Activated T-helper 1 cell treated with anti-CD3 and anti-CD28 coated beads, Interleukin-12 subunit alpha, Interleukin-12 subunit beta, Interleukin-2, Interleukin-4 antibody, amounts not matched to agents 30 ng/mL and 10 ng/mL and 1 ng/mL, durations not matched to agents 14 hours and 24 hours and 36 hours (primary cell): ENCODE measurements at places on chromosomes 11 and 22.

DNA sequence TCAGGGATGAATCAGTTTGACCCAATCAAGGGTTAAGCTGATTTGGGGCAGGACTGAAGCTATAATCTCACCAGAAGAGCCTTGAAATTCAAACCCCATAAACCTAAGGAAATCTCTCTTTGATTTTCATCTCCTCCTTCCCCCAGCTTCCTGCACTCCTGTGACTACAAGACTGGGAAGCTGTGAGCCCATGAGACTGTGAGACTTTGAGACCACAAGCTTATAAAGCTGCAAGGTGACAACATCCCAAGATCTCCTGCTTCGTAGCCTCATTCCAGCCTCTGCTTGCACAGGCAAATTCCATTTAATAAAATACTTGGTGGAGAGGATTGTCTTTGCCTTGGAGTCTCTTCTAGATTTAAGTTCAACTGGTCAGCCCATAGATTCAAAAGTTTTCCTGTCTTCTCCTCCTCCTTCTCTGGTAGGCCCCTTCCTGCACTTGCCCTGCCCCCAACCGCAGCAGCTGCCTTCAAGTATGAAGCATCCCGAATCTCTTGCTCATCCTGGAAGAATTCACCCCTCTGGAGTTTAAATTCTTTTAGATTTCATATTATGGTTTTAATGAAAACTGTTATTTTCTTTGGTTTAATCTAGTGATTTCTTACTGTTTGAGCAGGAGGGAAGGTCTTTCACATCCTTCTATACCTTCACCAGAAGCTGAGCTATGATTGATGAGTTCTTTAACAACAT lies 42.1 kb downstream of the PAMR1 start:
- H3K27ac ChIP-seq = no peak overlapping the region
- H3K36me3 ChIP-seq = no peaks in the 10 kb centered on the region
- H3K27me3 ChIP-seq = peaks cover 23% of the 10 kb centered on the region
- no peak for DNase-seq

GRCh38 chr11:820655-821511 lies 2.2 kb downstream of the PNPLA2 start:
- peaks cover 2% of the 10 kb centered on the region for H3K36me3 ChIP-seq
- H3K4me3 ChIP-seq = peak overlapping the region; percentile 87
- H3K27me3 ChIP-seq = no peaks in the 10 kb centered on the region
- no peaks in the 10 kb centered on the region for H3K4me1 ChIP-seq
- no peak for DNase-seq

DNA sequence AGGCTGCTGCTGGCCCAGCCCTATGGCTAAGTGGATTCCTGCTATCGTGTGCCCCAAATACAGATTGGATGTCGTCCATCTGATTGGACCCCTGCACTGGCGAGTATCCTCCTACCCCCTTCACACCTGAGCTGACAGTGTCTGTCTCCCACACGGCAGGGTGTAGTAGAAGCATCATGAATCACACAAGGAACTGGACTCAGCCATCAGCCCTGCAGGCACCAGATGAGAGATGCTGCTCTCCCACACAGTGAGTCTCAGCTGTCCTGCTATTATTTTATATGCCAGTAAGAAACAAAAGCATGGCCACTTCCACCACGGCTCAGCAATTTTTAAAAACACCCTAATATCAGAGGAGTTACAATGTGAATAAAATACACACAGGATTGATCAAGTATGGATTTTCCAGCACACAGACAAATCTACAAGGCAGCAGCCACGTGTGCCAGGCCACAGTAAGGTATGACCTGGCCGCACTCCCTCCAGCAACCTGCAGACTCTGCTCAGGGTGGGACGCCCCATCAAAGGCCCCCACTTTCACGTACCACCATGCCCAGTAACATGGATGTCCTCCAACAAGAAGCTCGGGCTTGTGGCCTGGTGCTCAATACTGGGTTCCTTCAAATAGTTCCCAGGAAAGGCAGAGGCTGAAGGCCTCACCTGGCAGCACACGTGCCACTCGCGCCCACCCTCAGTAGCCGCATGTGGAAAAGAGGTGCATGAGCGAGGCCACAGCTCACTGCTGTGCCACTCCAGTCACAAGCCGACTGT lies 16.4 kb upstream of the SLC25A1 start:
- DNase-seq = no peak
- H3K4me3 ChIP-seq = no peak overlapping the region
- H3K27ac ChIP-seq = no peak overlapping the region
- H3K36me3 ChIP-seq = no peaks in the 10 kb centered on the region
- H3K27me3 ChIP-seq = peaks cover 9% of the 10 kb centered on the region

DNA sequence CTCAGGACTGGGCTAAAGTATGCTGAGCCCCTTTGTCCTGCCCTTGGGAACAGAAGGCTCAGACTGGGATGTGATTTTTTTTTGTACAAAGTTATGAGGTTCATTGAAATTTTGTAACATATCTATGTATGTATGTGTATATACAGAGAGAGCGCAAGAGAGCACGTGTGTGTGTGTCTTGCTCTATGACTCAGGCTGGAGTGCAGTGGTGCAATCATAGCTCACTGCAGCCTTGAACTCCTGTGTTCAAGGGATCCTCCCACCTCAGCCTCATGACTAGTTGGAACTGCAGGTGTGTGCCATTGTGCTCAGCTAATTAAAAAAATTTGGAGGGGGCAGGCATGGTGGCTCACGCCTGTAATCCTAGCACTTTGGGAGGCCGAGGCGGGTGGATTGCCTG lies 5.7 kb downstream of the TMEM25 start:
- no peak for DNase-seq
- H3K36me3 ChIP-seq = peaks cover 6% of the 10 kb centered on the region
- H3K4me1 ChIP-seq = peaks cover under 1% of the 10 kb centered on the region

- H3K27ac ChIP-seq = no peak overlapping the region
- no peaks in the 10 kb centered on the region for H3K36me3 ChIP-seq
- peaks cover 1% of the 10 kb centered on the region for H3K27me3 ChIP-seq
- H3K4me1 ChIP-seq = no peaks in the 10 kb centered on the region
These were observed 80.6 kb upstream of the CARD18 start for GRCh38 chr11:105220121-105220520.

DNA sequence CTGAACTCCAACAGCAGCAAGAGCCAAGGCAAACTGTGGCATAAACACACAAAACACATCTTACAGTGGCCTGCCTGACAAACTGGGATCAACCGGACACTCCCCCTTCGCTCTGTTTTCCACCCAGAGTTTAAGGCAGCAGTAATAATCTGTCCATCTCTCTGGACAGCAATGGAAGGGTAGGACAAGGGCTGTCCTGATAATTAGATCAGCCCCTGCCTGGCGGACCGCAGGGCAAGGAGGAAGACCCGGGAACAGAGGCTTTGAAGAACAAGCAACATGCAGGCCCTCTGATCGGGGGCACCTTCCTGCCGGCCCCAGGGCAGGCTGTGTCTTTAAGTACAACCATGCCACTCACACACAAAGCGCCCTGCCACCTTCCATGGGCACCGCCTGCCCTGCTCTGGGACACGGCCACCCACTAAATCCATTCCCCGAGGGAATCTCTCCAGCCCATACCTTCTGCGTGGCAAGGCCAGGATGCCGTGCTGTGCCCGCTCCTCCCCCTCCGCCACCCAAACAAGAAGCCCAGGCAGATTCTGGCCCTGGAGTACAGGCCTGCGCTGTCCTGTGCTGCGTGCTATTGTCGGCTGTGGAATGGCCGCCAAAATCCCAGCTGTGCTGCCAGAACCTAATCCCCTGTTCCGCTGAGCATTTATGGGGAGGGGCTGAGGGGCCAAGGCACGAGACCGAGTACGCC lies 38.8 kb downstream of the NUMA1 start:
- peaks cover 14% of the 10 kb centered on the region for H3K36me3 ChIP-seq
- no peak overlapping the region for H3K27ac ChIP-seq
- peak; percentile 10 for DNase-seq
- H3K27me3 ChIP-seq = no peaks in the 10 kb centered on the region
- H3K4me1 ChIP-seq = peaks cover 18% of the 10 kb centered on the region
- no peak overlapping the region for H3K4me3 ChIP-seq

GRCh38 chr11:110525883-110526282 lies 96.1 kb downstream of the FDX1 start:
- H3K27ac ChIP-seq = no peak overlapping the region
- H3K4me1 ChIP-seq = peaks cover 15% of the 10 kb centered on the region
- no peak overlapping the region for H3K4me3 ChIP-seq
- DNase-seq = no peak

GRCh38 chr11:117749541-117749910 lies 47.5 kb downstream of the DSCAML1 start:
- DNase-seq = no peak
- H3K4me3 ChIP-seq = no peak overlapping the region
- H3K4me1 ChIP-seq = no peaks in the 10 kb centered on the region

DNA sequence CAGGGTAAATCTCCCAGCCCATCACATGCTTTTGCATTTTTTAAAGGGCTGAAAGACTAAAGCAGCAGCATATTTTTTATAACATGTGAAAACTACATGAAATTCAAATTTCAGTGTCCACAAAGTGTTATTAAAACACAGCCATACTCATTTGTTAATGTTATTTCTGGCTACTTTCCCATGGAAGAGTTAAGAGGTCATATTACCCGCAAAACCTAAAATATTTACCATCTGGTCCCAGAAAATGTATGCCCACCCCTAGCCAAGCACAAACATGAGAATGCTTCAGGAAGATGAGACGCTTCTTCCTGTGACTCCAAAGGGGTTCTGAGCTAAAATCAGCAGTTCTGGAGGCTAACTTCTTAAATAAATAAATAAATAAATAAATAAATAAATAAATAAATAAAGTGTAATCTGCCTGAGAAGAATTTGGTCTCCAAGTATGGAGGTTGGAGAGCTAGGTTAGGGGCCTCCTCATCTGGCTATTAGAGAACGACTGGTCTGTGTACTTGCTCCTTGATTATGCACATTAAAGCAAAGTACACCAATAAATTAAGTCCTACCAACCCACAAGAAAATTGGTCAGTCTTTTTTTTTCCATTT lies 9.7 kb downstream of the IMMP1L start:
- no peak overlapping the region for H3K27ac ChIP-seq
- peaks cover 27% of the 10 kb centered on the region for H3K36me3 ChIP-seq
- peaks cover 5% of the 10 kb centered on the region for H3K4me1 ChIP-seq
- H3K4me3 ChIP-seq = no peak overlapping the region
- H3K27me3 ChIP-seq = no peaks in the 10 kb centered on the region

- no peaks in the 10 kb centered on the region for H3K36me3 ChIP-seq
- H3K4me3 ChIP-seq = no peak overlapping the region
- H3K4me1 ChIP-seq = no peaks in the 10 kb centered on the region
- DNase-seq = no peak
These were observed 15.4 kb downstream of the CELSR1 start for GRCh38 chr22:46521994-46522393.

DNA sequence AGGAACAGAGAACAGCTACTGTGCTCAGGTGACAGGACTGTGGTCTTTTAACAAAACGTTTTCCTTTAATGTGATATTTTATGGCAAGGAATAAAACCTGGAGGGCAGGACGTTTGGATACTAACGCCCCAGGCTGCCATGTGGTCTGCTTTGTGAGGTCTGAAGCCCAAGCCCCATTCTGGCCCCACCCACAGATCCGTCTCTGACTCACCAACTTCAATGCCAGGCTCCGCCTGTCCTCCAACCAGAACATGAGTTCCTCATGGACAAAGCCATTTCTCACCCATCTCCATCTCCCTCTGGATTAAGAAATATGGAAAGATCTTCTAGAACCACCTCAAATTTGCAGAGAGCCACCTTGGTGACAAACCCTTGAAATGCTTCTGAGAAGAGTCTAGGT lies 148.8 kb downstream of the CRYBB2 start:
- no peak for DNase-seq
- H3K4me3 ChIP-seq = no peak overlapping the region
- H3K27me3 ChIP-seq = no peaks in the 10 kb centered on the region

GRCh38 chr11:119975561-119976152 lies 162.3 kb downstream of the TRIM29 start:
- no peak overlapping the region for H3K4me3 ChIP-seq
- H3K27me3 ChIP-seq = peaks cover 4% of the 10 kb centered on the region
- DNase-seq = no peak
- H3K4me1 ChIP-seq = no peaks in the 10 kb centered on the region
- no peaks in the 10 kb centered on the region for H3K36me3 ChIP-seq
- no peak overlapping the region for H3K27ac ChIP-seq

DNA sequence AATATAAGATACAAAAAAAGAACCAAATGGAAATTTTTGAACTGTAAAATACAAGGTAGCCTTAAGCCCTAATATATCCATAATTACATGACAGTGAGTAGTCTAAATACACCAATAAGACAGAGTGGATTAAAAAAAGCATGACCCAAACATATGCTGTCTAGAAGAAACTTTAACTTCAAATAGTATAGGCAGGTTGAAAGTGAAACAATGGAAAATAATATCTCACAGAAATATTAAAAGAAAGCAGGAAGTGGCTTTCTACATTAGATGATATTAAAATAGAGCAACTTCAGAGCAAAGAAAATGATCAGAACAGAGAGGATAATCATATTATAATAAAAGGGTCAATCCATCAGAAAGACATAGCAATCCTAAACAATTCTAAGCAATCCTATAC lies 21.8 kb downstream of the DCUN1D5 start:
- DNase-seq = no peak
- no peak overlapping the region for H3K4me3 ChIP-seq
- H3K27ac ChIP-seq = peak overlapping the region; percentile 20
- no peaks in the 10 kb centered on the region for H3K27me3 ChIP-seq

DNA sequence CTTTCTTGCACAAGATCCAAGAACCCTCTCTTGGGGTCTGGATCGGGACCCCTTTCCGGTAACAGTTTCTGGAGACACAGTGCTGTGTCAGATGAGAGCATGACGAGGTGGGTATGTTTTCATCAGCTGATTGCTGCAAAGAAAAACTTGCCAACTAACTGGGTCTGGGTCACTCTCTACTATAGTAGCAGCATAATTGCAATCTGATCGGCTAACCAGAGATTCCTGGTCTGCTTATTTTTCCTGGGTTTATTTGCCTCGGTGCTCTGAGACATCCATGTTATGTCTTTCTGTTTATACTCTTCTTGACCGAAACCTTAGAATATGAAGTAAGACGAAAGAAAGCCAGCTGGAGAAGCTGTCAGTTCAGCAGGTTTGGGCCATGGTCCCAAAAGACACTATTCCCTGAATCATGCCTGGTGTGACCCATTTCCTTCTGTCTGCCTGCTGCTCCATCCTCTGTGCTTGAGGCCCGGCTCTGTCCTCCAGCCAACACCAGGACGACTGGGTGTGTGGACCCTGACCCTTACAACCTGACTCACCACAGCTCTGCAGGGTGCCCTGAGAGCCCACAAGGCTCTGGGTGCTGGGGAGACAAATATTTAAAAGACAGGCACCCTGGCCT lies 24.1 kb upstream of the CLMP start:
- H3K36me3 ChIP-seq = no peaks in the 10 kb centered on the region
- no peak for DNase-seq
- peaks cover 24% of the 10 kb centered on the region for H3K27me3 ChIP-seq
- no peak overlapping the region for H3K4me3 ChIP-seq
- H3K4me1 ChIP-seq = no peaks in the 10 kb centered on the region

DNA sequence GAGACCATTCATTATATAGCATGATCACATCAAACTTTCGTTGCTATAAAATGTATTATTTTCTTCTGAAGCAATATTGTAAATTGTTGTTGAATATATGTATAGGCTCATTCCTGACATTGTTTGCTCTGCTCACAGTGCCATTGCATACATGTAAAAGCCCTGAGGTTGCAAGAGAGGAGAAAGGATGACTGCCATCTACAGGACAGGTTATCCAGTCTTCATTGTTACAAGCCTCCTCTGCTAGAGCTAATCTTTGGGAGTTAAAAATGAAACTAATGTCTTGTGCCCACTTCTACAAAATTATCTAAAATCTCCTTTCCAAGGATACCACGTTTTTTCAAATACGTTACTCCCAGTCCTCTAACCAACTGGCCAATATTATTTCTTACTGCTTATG lies 16.4 kb upstream of the OR5AL1 start:
- no peak overlapping the region for H3K4me3 ChIP-seq
- DNase-seq = no peak
- no peak overlapping the region for H3K27ac ChIP-seq
- H3K36me3 ChIP-seq = no peaks in the 10 kb centered on the region
- H3K27me3 ChIP-seq = no peaks in the 10 kb centered on the region
